ENCODE measurements at places on chromosomes 11 and 22.

GRCh38 chr22:45481661-45482060 lies 21.0 kb upstream of the FBLN1 start:
- H3K4me3 ChIP-seq = no peak overlapping the region
- no peak overlapping the region for H3K27ac ChIP-seq
- no peaks in the 10 kb centered on the region for H3K36me3 ChIP-seq
- no peaks in the 10 kb centered on the region for H3K27me3 ChIP-seq

- no peak overlapping the region for H3K27ac ChIP-seq
- H3K4me1 ChIP-seq = no peaks in the 10 kb centered on the region
- no peak overlapping the region for H3K4me3 ChIP-seq
- H3K36me3 ChIP-seq = no peaks in the 10 kb centered on the region
- H3K27me3 ChIP-seq = no peaks in the 10 kb centered on the region
- DNase-seq = no peak
These were observed 103.9 kb downstream of the TENM4 start for GRCh38 chr11:79336797-79337517.

GRCh38 chr11:78221396-78222315 lies 32.9 kb downstream of the USP35 start:
- H3K4me1 ChIP-seq = no peaks in the 10 kb centered on the region
- DNase-seq = no peak
- no peak overlapping the region for H3K27ac ChIP-seq
- H3K27me3 ChIP-seq = no peaks in the 10 kb centered on the region
- H3K36me3 ChIP-seq = no peaks in the 10 kb centered on the region
- H3K4me3 ChIP-seq = no peak overlapping the region

DNA sequence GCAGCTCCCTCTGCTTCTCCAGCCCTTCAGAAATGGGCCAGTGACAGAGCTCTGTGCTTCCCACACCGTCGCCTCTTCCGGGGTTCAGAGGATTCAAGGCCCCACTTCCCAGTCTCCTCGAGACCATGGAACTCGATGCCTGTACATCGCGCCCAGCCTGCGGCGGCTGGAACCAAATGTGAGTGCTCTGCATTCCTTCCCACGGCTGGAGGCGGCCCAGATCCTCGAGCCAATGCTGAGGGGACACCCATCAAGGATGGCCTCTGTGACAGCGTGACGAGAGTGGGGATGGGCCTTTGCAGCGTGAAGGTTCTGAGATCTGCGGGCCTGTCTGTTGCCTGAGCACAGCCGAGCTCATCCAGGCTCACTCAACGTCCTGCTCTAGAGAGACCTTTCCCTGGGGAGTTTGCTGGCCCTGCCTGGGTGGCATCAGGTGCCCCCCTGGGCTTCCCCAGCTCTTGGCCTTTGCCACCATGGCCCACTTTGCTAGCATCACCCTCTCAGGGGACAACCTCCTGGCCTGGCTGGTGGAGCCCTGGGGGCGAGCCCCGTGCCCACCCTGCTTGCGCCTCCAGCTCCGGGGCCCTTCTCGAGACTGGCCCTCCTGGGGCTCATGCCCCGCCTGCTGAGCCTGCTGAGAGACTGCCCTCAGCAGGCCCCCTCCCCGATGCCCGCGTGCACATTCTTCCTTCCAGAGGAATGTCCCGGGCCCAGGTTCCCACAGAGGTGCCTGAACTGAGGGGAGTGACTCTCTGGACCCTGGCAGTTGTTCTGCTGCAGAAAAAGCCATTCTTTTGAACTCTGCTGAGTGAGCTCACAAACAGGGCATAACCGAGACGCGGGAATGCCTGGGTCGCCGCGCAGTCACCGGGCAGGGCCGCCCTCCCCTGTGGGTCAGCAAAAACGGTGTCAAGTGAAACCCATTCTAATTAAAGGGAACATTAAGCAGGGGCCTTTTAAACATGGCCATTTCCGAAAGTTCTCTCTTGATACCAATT lies 7.3 kb upstream of the MYEOV start:
- DNase-seq = no peak
- no peak overlapping the region for H3K27ac ChIP-seq
- H3K36me3 ChIP-seq = no peaks in the 10 kb centered on the region

DNA sequence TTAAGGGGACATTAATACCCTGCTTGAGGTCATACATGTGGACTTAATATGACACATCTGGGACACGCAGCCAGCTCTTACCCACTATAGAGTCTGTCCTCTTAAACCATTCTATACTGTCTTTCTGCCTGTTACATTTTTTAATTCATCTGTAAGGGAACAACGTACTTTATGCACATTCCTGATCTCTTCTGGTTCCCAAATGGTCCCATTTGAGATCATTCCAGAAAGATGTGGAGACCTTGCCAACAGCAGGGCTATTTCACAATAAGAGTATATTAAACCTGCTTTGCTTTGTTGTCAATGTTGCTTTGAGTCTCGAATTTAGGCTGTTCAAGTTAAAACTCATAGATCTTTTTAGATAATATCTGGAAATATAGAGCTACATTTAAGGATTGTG lies 332.2 kb upstream of the RAG2 start:
- no peak overlapping the region for H3K4me3 ChIP-seq
- H3K27me3 ChIP-seq = no peaks in the 10 kb centered on the region
- no peaks in the 10 kb centered on the region for H3K4me1 ChIP-seq
- no peak overlapping the region for H3K27ac ChIP-seq

GRCh38 chr11:1339066-1339675 lies 29.7 kb upstream of the TOLLIP start:
- no peaks in the 10 kb centered on the region for H3K27me3 ChIP-seq
- H3K4me1 ChIP-seq = peaks cover 15% of the 10 kb centered on the region
- no peak overlapping the region for H3K27ac ChIP-seq

- H3K27me3 ChIP-seq = no peaks in the 10 kb centered on the region
- peaks cover 13% of the 10 kb centered on the region for H3K4me1 ChIP-seq
- no peak for DNase-seq
- H3K27ac ChIP-seq = no peak overlapping the region
- no peaks in the 10 kb centered on the region for H3K36me3 ChIP-seq
- no peak overlapping the region for H3K4me3 ChIP-seq
These were observed 34.7 kb downstream of the DAGLA start for GRCh38 chr11:61714916-61715315.

DNA sequence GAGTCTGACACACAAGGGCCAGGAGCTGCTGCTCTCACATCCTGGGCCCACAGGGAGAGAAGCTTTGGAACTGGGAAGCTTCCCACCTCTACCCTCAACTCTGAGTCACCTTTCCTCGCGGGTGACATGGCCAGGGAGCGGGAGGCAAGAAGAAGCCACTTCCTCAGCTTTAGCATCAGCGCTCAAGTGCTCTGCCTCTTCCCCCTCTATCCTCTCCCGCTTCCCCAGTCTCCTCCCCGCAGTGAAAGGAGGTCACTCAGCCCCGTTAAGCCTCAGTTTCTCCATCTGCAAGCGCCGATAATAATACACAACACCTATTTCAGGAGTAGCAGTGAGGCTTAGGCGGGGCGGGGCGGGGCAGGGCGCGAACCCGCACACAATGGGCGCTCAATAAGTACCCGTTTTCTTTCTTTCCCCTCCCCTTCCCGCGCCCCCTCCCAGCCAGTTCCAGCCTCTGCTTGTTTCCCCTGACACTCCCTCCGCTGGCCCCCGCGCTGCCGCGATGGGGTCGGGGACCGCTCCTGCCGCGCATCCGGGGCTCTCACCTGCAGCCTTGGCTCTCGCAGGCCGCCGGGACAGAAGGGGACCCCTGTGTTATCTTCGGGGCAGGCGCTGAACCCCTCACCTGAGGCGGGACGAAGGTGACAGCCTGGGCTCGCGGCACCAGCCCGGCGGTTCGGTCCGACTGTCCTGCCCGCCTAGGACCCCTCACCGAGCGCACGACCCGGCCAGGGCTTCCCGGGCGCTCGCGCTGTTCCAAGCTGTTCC lies 892 bp downstream of the GDPD5 start:
- peak overlapping the region; percentile 71 for H3K4me3 ChIP-seq
- H3K27me3 ChIP-seq = no peaks in the 10 kb centered on the region
- DNase-seq = no peak
- H3K4me1 ChIP-seq = peaks cover 5% of the 10 kb centered on the region
- no peak overlapping the region for H3K27ac ChIP-seq
- H3K36me3 ChIP-seq = no peaks in the 10 kb centered on the region

- peak within 1 kb of the TSS; percentile 73 for H3K4me3 ChIP-seq
- H3K27ac ChIP-seq = peak within 1 kb of the TSS; percentile 86
- no peaks in the 10 kb centered on the region for H3K27me3 ChIP-seq
- H3K4me1 ChIP-seq = peaks cover 37% of the 10 kb centered on the region
- DNase-seq = peak; percentile 66
- H3K36me3 ChIP-seq = no peaks in the 10 kb centered on the region
These were observed at the start of gene CCND1 for GRCh38 chr11:69640995-69641581. TSS of gene CCND1 (plus strand) at chr11:69641156. CDS start at chr11:69641314, 158 bp downstream.

DNA sequence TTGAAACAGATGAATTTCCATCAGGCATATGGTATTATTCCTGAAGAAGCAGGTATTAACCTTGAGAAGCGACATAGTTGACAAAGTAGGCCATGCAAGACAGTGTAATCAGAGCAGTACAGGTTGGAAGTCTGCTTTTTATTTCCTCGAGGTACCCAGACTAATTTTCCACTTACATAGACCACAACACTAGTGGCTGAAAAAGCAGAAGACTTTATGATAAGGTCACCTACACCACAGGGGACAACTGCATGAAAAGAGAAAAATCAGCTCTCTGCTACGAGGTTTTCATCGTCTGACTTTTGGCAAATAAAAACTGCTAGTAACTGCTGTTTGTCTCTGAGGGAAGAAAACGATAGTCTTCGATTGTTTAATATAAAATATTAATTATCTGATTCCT lies 77.5 kb downstream of the CNTN5 start:
- no peak for DNase-seq
- H3K27me3 ChIP-seq = no peaks in the 10 kb centered on the region
- H3K36me3 ChIP-seq = no peaks in the 10 kb centered on the region

DNA sequence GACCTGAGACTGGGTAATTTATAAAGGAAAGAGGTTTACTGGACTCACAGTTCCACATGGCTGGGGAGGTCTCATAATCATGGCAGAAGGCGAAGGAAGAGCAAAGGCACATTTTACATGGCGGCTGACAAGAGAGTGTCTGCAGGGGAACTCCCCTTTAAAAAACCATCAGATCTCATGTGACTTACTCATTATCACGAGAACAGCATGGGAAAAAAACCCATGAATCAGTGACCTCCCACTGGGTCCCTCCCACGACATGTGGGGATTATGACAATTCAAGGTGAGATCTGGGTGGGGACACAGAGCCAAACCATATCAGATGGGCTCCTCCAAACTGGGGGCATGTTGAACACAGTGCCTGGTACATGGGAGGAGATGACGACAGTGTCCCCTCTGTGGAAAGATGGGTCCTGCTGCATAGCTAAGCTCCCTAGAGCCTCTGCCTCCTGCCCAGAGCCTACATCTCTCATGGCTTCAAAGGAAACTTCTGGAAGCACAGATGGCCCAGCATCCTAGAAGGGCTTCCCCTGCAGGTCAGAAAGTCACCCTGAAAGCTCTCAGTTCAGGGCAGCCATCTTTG lies 46.1 kb downstream of the MYEOV start:
- no peaks in the 10 kb centered on the region for H3K36me3 ChIP-seq
- H3K4me1 ChIP-seq = no peaks in the 10 kb centered on the region
- H3K4me3 ChIP-seq = no peak overlapping the region
- no peak overlapping the region for H3K27ac ChIP-seq

DNA sequence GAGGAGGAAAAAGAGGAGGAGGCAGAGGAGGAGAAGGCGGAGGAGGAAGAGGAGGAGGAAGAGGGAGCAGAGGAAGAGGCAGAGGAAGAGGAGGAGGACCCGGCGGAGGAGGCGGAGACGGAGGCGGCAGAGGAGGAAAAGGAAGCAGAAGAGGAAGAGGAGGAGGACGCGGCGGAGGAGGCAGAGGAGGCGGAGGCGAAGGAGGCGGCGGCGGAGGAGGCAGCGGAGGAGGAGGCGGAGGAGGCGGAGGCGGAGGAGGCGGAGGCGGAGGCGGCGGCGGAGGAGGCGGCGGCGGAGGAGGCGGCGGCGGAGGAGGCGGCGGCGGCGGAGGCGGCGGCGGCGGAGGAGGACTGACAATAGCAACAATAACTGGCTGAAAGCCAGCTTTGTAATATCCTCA lies 616.6 kb downstream of the TBC1D22A start:
- no peaks in the 10 kb centered on the region for H3K27me3 ChIP-seq
- no peaks in the 10 kb centered on the region for H3K36me3 ChIP-seq
- DNase-seq = no peak

DNA sequence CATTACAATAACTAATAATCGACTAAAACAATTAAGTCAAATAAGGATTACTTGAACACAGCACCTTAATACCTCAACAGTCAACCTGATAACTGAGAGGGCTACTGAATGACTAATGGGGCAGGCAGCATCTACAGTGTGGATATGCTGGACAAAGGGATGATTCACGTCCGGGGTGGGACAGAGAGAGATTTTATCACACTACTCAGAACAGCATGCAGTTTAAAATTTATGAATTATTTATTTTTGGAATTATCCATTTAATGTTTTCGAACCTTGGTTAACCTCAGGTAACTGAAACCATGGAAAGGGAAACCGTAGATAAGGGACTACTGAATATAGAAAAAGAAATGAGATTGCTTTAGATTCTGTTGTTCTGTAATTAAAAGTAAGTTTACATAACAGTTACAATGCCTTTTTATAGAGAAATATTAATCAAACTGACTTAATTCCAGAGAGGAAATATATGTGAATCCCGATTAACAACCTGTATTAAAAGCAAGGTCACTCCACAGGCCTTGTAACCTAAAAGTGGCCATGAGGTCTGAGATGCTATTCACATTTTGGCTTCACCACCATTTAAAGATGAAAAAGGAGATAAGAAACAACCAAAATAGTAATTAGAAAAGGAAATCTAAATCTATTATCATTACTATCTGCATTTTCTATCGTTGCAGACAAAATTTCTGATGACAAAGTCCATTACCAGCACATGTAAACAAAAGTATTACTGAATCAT lies 119.0 kb upstream of the TP53AIP1 start:
- H3K4me3 ChIP-seq = no peak overlapping the region
- no peaks in the 10 kb centered on the region for H3K27me3 ChIP-seq
- no peak overlapping the region for H3K27ac ChIP-seq

DNA sequence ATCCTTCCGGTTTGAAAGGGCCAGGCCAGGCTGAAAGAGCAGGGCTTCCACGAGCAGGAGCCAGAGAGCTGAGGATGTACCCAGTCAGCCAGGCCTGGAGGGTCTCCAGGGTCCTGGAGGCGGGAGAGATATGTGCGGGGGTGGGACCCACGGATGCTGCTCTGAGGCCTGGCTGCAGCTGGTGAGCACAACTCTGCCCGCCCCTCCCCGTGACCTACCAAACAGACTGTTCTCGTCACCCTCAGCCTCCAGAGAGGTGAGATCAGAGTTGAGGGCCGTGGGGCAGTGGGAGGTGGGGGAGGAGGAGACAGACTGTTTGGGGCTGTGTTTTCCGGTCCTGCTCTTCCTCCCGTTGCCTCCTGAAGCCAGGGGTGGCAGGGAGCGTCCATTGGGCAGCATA lies 42.2 kb downstream of the TRIOBP start:
- peaks cover 26% of the 10 kb centered on the region for H3K4me1 ChIP-seq
- H3K4me3 ChIP-seq = no peak overlapping the region
- DNase-seq = peak; percentile 77
- H3K27ac ChIP-seq = no peak overlapping the region
- no peaks in the 10 kb centered on the region for H3K36me3 ChIP-seq
- H3K27me3 ChIP-seq = no peaks in the 10 kb centered on the region
